ENCODE measurements at places on chromosomes 3 and 15.

GRCh38 chr3:83802801-83803200, 1156.0 kb upstream of the CADM2 start:
- DNase-seq = no peak

DNA sequence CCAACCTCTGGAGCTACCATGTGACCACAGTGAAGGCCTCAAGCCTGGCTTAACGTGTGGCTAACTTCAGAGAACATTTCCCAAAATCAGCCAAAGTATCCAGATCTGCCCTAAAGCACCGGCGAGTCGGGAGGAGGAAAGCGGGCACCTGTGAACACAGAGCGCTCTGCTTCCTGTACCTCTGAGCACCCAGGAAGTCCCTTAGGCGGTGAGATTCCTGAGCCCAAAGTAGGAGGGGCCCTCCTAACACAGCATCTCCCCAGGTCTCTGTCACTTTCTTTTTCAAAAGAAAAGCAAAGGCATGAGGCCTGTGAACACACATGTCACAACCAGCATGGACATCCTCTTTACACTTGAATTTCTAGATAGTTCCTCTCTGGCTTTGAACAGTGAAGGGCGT, 944 bp upstream of the EIF4E3 start:
- DNase-seq = no peak

- DNase-seq = no peak
Measured at GRCh38 chr3:5464649-5465048, 277.1 kb downstream of the EDEM1 start.

GRCh38 chr15:37058316-37058985, 41.9 kb downstream of the MEIS2 start:
- DNase-seq = no peak

GRCh38 chr3:124282751-124283651, 291.1 kb upstream of the ROPN1 start:
- DNase-seq = no peak

GRCh38 chr3:13718436-13718835, 161.4 kb downstream of the WNT7A start:
- DNase-seq = no peak

GRCh38 chr3:13533885-13534301, 15.0 kb upstream of the FBLN2 start:
- no peak for DNase-seq

DNA sequence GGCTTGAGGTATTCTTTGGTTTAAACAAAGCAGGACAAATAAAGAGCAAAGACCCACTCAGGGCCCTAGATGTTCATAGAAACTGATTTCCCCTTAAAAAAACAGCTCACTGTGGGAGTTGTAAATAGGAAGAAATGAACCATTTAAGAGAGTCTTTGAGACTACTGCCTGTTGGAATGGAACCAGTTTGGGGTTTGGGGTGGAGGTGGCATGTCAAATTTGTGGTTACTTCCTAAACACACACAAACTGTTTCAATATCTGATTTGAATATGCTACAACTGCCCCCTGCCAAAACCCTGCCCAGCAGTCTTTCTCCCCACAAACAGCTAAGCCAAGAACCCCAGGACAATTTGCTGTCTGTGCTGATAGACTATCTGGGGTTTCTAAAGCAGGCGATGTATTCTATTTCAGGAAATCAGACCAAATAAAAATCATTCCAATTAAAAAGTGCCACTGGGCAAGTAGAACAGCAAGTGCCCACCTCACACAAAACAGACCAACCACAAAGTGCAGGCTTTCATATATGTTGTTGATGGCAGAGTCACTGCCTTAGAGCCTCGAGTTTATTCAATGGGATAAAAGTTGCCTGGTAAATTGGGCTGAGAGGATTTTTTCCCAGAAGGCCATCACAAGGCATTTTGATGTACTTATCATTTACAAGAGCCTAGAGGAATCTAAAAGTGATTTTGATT, 293.9 kb upstream of the PROK2 start:
- no peak for DNase-seq

DNA sequence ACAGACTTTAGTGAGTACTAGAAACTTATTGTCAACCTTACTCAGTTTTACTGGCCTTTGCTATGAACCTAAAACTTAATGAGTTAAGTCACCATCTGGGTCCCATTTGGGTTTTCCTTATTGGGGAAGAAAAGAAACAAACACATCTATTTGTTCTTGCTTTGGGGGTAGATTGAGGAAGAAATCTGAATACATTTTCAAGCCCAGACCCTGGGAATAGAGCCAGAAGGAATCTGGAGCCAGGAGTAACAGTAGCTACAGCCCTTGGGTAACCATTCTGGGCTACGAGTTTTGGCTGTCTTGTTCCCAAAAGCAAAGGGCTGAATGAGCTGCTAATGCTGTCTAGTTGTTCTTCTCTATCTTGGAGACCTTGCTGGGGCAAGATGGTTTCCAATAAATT, 16.5 kb downstream of the SLC12A1 start:
- no peak for DNase-seq

GRCh38 chr3:34357461-34357860, 559.0 kb downstream of the PDCD6IP start:
- no peak for DNase-seq

- no peak for DNase-seq
Measured at GRCh38 chr15:79349525-79349924, 38.6 kb downstream of the TMED3 start.

GRCh38 chr3:140117096-140117526, 182.1 kb downstream of the CLSTN2 start:
- no peak for DNase-seq

DNA sequence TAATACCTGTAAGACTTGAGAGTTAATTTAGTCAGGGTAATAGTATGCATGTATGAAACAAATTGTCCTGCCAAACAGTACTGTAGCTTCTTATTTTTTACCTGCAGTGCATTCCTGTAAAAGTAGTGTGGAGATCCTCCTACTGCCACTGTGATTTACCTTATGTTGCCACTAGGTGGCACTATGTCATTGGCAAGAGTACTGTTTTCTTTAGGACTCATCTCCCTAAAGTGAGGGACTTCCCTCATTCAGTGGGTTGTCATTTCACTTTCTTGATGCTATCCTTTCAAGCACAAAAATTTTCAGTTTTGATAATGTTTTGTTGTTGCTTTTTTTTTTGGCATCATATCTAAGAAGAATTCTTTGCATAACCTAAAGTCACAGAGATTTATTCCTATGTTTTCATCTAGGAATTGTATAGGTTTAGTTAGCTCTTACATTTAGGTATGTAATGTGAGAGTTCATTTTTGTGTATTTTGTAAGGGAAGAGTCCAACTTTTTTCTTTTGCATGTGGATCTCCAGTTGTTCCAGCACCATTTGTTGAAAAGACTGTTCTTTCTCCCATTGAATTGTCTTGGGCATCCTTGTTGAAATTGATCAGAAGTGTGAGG, 105.7 kb downstream of the AKAP13 start:
- peak; percentile 76 for DNase-seq

All from CMK (cell line).